ENCODE measurements at places on chromosomes 3 and 15.

DNA sequence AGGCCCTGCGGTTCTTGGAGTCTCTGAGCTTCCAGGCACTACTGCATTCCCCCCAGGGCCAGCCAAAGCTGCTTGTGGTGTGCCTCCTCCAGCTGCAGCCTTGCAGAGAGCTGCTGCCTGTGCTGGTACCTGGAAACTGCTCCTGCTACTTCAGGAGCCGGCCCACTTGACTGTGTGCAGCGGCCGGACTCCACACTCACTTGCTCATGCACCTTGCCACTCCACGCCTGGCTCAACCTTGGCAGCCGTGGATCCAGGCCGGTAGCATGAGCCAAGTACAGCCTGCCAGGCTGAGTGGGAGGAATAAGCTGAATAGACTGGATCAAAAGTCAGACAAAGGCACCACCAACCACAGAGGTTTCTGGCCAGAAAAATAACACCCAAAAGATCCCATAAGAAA lies 169.7 kb downstream of the TJP1 start:
- DNase-seq: no peak

DNA sequence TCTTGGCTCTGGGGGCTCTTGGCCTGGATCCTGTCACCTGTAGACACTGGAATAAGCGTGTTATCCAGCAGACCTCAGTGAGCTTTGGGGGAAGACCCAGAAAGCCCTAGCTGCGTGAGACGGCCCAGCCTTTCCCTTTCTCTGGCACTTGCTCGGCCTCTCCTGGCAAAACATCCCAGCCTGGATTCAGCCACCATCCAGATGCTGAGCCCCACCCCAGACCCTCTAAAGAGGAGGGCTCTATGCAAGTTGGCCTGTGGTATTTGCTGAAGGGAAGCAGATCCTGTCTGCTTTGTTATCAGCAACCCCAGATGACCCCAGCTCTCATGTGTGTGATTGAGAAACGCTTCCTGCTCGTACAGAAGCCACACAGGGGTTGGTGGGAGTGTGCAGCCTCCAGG lies 267.2 kb downstream of the FAM43A start:
- DNase-seq: no peak

- DNase-seq: no peak
Measured at GRCh38 chr15:48029642-48030041, 91.1 kb upstream of the SLC24A5 start.

- no peak for DNase-seq
Measured at GRCh38 chr3:187025656-187026316, 95.5 kb downstream of the ST6GAL1 start.

GRCh38 chr3:28326458-28326926 lies 22.0 kb upstream of the ZCWPW2 start:
- DNase-seq: no peak

GRCh38 chr3:8455526-8456411 lies 45.9 kb upstream of the LMCD1 start:
- no peak for DNase-seq

DNA sequence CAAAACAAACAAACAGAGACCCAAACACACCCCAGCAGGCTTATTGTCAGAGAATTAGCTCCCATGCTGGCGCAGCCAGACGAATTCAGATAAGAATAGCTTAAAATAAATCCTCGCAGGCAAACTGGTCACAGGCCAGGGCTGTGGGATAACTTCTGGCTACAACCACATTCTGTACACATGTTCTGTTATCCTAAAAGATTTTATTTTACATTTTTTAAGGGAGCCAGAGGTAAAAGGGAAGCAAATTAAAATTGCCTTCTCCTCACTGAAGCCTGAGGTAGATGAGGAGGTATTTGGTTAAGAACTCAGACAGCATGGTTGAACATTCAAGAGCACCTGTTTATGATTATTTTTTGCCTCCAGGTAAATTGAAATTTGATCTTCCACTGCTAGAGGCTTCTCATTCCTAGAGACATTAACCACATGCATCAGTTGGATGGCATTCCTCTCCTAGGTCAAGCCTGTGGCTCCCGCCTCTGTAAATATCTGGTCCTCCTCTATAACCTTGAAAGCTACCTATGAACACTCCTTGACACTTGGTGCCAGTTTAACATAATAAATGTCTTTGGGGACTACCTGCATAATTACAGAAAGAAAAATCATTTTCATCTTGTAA lies 190.3 kb downstream of the SATB1 start:
- DNase-seq: no peak

DNA sequence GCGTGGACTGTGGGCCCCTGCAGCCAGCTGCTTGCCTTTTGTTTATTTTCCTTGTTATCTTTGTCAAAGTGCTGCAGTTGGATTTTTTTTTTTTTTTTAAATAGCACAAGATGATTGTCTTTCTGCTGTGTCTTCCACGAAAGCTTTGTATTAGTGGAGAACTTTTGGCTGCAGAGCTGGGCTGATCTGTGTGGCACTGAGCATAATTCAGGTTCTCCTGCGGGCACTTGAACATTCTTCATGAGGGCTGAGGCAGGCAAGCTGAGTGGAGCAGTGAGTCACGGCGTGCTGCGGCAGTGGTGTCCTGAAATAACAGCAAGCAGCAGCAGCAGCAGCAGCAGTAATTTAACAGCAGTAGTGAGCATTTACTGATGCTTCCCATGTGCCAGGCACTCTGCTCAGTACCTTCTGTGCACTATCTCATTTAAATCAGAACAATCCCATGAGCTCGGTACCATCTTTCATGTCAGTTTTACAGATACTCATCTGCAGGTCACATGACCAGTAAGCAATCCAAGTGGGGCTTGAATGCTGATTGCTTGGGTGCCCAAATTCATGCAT lies 45.8 kb downstream of the MITF start:
- no peak for DNase-seq

- DNase-seq: no peak
Measured at GRCh38 chr3:52893723-52894122, 3.6 kb downstream of the STIMATE start.

DNA sequence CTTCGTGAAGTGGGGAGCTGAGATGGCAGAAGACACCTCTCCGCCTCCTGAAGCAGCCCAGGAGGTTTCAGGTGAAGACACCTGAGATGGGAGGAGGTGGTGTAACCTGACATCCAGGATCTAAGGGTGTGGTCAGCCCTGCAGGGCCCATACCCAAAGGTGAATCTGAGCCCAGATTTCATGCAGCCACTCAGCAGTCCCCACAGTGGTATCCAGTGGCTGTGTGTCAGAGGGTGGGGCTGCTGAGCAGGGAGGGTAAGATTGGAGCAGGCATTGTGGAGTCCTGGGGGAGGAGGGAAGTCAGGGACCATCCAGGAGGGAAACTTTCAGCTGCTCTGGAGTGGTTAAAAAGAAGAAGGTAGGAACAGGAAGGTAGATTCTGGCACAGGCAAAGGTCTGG lies 46.0 kb upstream of the SMAD6 start:
- no peak for DNase-seq

GRCh38 chr15:66145726-66146182 lies 107.8 kb downstream of the MEGF11 start:
- no peak for DNase-seq

- no peak for DNase-seq
Measured at GRCh38 chr15:28169366-28169765, 70.3 kb upstream of the OCA2 start.

- no peak for DNase-seq
Measured at GRCh38 chr3:138781012-138781470, 53.7 kb downstream of the PIK3CB start.

GRCh38 chr3:37064747-37065146 lies 71.4 kb downstream of the MLH1 start:
- DNase-seq: no peak
